Activated CD4-positive, CD25-positive, alpha-beta regulatory T cell treated with anti-CD3 and anti-CD28 coated beads, Interleukin-2, amount 50 U/mL, for 16 hours (primary cell): ENCODE measurements at places on chromosomes 16 and 17.

- DNase-seq, result no peak
Observed at GRCh38 chr16:27929818-27930217, 133.7 kb downstream of the GSG1L start.

- DNase-seq, result no peak
Observed at GRCh38 chr17:64261417-64262145, 1.5 kb downstream of the TEX2 start.

DNA sequence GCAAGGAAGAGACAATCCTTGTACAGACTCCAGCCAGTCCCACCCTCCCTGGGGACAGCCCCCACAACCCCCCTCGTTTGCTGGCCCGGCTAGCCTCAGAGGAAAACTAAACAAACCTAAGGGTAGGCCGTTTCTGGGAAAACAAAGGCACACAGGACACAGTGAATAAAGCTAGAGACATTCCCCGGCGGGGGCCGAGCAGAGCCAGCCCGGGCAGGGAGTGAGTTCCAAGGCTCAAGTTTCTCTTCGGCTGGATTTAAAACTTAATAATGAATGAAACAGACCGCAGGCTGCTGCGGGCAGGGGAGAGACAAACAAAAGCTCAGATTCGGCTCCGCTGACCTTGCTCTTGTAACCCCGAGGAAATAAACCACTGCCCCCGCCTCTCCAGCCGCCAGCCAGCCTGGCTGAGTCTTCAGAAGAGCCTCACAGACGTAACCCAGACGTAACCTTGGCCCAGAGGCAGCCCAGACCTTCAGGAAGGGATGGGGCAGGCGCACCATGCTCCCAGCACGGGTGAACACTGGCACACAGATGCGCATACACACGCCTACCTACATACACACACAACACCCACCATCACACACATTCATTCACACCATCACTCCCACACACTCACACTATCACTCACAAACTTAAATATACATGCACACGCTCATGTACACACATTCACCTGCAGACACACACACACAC is 216.0 kb downstream of the ZNF423 start:
- DNase-seq, result no peak

- no peak for DNase-seq
Observed at GRCh38 chr17:35730400-35731005, 936 bp upstream of the RASL10B start.

- no peak for DNase-seq
Observed at GRCh38 chr17:62587554-62587953, 39.9 kb upstream of the MRC2 start.

DNA sequence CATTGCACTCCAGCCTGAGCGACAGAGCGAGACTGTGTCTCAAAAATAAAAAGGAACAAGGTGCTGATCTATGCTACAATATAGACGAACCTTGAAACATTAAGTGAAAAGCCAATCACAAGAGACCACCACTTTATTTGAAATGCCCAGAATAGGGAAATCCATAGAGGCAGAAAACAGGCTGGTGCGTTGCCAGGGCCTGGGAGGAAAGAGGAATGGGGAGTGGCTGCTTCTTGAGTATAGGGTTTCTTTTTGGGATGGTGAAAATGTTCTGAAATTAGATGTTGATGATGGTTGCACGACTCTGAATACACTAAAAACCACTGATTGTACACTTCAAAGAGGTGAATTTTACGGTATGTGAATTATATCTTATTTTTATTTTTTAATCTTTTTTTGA is 20.3 kb upstream of the GLIS2 start:
- no peak for DNase-seq

DNA sequence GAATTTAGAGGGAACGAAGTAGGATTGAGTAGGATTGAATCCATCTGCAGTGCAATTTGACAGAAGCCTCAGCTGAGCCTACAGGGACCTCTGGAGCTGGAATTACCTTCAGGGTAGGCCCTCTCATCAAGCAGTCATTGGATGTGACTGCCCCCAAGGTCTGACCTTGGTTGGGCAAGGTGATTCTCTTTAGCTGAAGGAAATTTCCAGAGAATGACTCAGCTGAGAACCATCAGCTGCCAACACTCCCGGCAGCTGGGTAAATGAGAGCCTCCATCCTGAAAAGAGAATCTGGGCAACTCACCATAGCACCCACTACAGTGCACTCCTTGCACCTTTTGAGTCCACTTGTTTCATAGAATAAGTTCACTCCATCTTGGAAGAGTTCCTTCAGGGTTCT is 113.5 kb upstream of the MED13 start:
- DNase-seq, result no peak

DNA sequence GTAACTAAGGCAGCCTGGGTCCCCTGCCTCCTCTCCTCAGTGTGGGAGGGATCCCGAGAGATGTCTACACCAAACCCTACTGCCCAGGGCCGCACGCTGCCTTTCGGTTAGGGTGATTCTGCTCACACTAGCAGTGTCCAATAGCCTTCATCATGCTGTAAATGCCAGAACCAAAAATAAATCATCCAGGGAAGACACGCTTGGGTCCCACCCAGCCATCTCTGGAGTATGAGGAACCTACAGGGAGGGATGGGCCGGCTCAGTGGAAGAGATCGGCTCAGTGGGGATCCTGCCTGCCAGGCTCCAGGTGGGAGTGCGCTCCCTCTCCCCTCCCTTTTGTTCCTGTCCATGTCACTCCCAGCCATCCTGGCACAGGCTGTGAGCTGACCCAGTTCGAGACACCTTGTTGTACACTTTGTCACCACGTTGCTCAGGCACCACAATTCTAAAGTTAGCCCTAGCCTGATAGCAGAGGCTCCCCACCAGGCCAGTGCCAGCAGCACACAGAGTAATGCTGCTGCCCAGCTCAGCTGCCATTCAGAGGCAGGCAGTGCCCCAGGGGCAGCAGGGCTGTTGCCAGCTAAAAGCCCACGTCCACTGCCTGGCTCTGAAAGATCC is 24.5 kb downstream of the PEMT start:
- no peak for DNase-seq

GRCh38 chr17:58352596-58353388 is 791 bp upstream of the SUPT4H1 start:
- DNase-seq, result no peak

- DNase-seq, result no peak
Observed at GRCh38 chr16:6946802-6947201, 385.8 kb upstream of the RBFOX1 start.

DNA sequence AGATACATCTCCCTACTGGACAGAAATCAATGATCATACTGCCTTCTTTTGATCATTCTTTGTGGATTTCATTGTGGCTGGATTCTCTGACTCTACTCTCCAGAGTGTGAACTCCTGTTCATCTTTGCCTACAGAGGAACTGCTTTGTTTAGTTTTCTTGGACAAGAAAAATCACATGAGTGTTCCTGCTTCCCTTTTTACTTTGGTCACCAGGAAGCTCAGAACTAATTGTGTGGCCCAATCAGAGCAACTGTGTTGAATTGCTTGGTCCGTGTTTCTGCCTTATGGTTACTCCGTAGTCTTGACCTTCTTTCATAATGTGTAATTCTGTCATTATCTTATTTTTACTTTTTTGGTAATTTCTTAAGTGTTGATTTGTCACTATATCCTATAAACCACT is 97.0 kb downstream of the MAF start:
- no peak for DNase-seq

GRCh38 chr16:89565506-89566372 is 5.3 kb downstream of the RPL13 start:
- no peak for DNase-seq

- no peak for DNase-seq
Observed at GRCh38 chr16:26386096-26386495, 680.6 kb upstream of the C16orf82 start.

- DNase-seq, result no peak
Observed at GRCh38 chr16:88922114-88922825, 54.7 kb downstream of the CBFA2T3 start.

DNA sequence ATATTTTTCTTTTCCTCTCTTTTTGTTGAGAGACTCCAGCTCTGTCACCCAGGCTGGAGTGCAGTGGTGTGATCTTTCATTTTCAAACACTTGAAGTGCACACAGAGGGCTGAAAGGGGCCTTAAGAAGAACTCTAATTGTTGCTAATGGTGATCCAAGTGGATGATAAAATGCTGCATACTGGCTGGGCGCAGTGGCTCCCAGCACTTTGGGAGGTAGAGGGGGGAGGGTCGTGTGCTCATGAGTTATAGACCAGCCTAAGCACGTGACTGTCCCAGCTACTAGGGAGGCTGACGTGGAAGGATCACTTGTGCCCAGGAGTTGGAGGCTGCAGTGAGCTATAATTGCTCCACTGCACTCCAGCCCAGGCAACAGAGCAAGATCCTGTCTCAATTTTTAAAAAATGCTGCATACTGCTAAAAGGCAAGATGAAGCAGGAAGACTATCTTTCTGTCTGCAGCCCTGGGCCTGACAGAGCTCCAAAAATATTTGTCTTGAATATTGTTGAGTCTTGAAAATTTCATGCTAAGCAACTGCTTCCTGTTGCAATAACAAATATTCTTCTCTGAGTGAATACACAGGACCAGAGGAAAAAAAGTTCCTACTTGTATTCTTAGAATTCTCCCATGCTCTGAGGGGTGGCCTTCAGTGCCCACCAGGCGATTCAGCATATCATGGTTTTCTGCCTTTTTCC is 63.7 kb upstream of the AKTIP start:
- DNase-seq, result no peak

DNA sequence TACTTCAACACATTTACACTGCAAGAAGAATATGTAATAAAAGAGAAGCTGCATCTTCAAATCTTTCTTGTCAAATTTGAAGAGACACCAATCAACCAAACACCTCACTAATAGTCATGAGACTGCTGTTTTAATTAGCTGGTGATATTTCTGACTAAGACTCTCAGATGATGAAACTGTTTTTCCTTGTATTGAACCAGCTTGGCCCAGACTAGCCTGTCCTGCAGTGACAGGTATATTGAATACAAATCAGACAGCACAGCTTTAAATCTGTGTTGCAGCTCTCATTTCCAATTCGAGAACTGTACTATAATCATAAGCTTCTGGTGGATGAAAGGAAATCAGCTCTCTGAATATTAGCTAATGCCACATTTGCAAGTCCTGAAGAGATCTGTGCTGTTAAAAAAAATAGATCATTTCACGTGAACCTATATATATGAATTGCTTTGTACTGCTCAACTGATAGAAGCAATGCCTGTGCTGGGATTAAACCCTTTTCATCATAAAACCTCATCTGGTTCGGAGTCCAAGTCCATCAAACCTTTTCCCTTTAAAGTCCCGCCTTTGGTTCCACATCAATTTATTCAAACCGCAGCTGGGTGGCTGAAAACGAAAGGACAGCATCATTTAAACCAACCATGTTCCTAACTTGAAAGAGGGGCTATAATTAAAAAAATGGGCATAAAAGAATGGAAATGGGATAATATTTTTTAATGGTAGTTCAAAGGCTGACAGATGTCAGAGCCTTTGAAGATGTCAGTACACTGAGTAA is 306.2 kb downstream of the CEP112 start:
- DNase-seq, result no peak

DNA sequence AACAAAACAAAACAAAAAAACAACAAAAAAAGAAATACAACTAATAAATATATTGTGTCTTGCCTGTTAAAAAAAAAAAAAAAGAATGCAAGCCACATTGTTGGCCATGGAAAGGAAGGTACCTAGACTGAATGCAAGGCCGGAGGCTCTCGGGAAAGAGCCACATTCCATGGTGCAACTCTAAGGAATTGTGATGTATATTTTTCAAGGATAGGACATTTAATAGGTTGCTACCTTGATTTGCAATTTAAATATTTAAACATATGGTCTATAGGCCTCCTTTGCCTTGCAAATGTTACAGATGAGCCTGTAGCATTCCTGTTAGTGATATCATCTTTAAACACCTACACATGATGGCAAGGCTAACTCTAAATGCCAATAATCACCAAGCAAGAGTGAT is 650.9 kb downstream of the TOX3 start:
- DNase-seq, result no peak

GRCh38 chr16:15548482-15548891 is 94.5 kb downstream of the MARF1 start:
- no peak for DNase-seq

- DNase-seq, result no peak
Observed at GRCh38 chr17:2770129-2770528, 20.7 kb upstream of the CCDC92B start.

- peak; percentile 66 for DNase-seq
Observed at GRCh38 chr17:48457080-48457836, 27.2 kb upstream of the SKAP1 start.

GRCh38 chr17:29524692-29525091 is 42.1 kb downstream of the ABHD15 start:
- DNase-seq, result no peak

DNA sequence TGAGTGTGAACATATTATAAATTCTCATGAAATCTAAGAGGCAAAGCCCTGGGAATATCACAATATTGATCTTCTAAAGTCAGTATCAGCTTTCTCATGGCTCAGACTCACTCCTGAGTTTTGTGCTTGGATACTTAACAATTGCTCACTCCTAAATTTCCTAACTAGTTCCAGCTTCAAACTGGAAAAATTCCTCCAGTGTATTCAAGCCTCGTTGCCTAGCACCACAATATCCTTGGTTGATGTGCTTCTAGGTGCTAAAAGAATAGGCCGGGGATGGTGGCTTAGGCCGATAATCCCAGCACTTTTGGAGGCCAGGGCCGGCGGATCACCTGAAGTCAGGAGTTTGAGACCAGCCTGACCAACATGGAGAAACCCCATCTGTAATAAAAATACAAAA is 62.5 kb downstream of the XYLT1 start:
- no peak for DNase-seq

DNA sequence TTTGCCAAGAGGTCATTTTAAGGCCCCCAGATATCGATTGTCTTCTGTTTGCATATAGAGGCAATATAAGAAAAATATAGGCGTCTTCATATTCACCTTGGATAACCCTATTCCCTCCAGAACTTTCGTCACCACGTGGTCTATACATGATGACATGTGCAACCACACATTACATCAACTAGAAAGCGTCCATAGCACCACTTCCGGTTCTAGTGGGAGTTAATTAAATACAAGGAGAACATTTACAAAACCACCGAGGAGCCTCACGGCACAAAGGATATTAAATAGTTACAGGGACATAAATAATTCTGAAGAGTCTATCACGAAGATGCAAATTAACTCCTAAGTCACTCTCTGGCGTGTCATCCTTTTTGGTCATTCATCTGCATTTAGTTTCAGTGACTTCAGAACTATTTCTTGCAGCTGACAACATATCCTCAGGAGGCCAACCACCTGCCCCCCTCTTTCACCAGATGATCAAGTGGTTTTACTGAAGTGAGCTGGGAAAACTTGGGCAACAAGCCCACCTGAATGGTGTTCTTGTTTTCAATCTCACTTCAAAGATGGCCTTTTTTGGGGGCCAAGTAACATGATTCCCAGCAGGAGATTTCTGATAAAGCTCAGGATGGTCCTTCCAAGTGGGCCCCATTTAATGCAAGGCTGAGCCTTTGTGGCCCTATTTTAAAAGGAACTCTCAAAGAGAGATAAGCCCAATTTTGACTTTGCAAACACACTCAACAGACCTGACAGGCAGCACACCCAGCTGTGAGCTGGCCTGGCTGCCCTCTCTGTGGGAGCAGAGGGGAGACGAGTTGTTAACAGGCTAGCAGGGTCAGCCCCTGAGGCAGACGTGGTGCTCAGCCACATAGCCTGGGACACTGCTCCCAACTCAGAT is 15.3 kb downstream of the CMTM3 start:
- no peak for DNase-seq
